ENCODE measurements at places on chromosomes 1 and 21. TPM values are rescaled to one million over a fixed set of nuclear protein-coding genes. Genes with fewer than 3 reads are reported as not detected.

GRCh38 chr1:46522969-46523320 lies 28.5 kb downstream of the KNCN start:
- no peak for DNase-seq

The PGLYRP4 gene
- polyA plus RNA-seq: not detected

GRCh38 chr1:59477286-59477685 lies 180.4 kb downstream of the FGGY start:
- DNase-seq: no peak

DNA sequence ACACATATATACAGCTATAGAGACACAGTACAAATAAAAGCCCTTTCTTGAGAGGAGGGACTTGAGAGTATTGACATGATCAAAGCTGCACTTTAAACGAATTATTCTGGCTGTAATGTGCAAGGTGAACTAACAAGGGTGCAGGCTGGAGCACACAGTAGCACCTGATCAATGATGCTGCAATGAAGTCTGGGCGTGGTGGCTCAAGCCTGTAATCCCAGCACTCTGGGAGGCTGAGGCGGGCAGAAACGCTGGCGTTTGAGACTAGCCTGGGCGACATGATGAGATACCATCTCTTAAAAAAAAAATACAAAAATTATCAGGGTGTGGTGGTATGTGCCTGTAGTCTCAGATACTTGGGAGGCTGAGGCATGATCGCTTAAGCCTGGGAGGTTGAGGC lies 14.1 kb upstream of the CTH start:
- DNase-seq: no peak

DNA sequence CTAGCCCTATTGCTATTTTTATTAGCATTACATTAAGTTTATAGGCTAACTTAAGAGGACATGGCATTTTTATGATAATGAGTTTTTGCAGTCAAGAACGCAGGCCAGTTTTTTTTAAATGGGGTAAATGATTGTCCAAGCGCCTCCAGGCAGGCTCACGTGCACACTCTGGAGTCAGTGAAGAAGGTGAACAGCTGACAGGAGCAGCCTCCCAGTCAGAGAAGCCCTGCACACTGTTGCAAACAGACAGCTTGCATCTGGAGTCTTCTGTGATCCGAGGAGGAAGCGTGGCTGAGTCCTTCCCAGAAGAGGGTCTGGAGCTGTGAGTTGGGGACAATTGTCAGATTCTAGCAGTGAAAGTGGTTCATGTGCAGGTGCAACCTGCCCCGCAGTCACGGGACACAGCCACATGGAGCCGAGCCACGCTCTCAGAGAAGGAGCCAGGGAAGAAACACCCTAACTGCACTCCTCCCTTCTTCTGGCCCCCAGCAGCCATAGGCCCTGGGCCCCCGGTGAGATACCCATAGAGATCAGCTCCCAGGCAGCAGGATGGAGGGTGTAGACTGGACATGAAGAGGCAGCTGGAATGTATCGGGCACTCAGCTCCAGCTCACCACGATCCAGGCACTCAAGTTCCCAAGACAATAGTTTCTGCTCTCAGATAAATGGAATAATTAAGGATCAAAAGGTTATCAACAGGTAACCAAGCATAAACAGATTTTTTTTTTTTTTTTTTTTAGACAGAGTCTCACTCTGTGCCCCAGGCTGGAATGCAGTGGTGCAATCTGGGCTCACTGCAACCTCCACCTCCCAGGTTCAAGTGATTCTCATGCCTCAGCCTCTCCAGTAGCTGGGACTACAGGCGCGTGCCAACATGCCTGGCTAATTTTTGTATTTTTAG lies 26.4 kb downstream of the CAPN2 start:
- no peak for DNase-seq

DNA sequence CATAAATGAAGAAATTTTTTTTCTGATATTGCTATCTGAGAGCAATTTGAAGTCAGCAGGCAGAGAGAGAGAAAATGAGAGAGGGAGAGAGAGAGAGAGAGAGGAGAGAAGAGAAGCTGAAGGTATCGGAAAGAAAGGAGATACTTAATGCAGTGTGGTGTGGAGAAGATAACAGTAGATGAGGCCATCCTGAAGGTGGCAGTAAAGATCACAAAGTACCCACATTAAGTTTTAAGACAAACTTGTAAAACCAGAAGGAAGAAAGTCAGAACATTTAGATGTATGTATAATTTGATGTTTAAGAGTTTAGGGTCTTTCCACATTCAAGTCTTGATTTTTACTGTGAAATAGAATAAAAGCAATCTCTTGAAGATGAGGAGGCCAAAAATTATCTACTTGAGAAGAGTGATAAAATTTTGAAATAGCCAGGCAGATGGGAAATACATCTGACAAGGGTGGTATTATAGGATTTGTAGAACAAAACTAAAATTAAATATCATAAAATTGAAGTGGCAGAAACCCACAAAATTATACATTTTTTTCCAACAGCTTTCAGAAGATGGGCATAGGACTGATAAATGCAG lies 1753.4 kb downstream of the MRPL39 start:
- no peak for DNase-seq

GRCh38 chr1:167158111-167158812 lies 62.4 kb upstream of the POU2F1 start:
- no peak for DNase-seq

DNA sequence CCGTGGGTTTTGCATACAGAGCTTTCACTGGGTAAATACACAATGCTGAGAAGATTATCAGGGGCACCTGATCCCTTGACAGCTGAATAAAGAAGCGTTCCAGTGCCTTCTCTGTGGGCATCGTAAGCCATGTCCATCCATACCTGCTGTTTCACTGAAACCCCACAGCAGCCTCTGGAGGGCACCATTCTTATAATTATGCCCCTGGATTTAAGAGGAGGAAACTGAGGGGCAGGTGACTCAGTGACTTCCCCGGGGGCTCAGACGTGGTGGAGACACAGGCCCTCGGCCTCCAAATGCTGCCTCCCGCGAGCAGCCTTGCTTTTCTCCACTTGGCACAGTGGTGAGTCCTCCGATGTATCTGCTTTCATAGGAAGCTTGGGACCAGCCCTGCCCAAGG lies 56.7 kb downstream of the B3GALT5 start:
- no peak for DNase-seq

- no peak for DNase-seq
Measured at GRCh38 chr21:16113052-16113715, 383.4 kb downstream of the USP25 start.

The TMED5 gene
- polyA plus RNA-seq: 14.8 TPM

Data from H1 (cell line).